ENCODE measurements at places on chromosomes 6 and 20. TPM values are rescaled to one million over a fixed set of nuclear protein-coding genes. Genes with fewer than 3 reads are reported as not detected.
A peak's percentile ranks its signal among the peaks of the same experiment; 100 is the strongest.

DNA sequence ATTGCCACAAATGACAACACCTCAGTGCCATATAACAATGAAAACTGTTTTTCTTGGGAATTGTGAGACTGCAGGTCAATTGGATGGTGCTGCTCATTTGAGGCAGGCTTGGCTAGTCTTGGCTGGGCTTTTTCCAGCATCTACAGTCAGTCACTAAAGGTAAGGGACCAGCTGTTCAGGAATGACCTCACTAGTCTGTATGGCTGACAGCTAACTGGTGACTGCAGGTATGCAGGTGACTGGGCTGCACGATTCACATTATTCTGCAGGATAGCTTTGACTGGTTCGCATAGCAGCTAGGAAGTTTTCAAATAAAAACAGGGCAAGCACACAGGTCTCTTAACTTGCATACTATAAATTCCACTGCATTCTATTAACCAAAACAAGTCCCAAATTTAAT lies 22.1 kb upstream of the HMGCLL1 start:
- DNase-seq, result no peak

GRCh38 chr6:39223555-39223954 lies 5.7 kb downstream of the KCNK5 start:
- peak; percentile 47 for DNase-seq

DNA sequence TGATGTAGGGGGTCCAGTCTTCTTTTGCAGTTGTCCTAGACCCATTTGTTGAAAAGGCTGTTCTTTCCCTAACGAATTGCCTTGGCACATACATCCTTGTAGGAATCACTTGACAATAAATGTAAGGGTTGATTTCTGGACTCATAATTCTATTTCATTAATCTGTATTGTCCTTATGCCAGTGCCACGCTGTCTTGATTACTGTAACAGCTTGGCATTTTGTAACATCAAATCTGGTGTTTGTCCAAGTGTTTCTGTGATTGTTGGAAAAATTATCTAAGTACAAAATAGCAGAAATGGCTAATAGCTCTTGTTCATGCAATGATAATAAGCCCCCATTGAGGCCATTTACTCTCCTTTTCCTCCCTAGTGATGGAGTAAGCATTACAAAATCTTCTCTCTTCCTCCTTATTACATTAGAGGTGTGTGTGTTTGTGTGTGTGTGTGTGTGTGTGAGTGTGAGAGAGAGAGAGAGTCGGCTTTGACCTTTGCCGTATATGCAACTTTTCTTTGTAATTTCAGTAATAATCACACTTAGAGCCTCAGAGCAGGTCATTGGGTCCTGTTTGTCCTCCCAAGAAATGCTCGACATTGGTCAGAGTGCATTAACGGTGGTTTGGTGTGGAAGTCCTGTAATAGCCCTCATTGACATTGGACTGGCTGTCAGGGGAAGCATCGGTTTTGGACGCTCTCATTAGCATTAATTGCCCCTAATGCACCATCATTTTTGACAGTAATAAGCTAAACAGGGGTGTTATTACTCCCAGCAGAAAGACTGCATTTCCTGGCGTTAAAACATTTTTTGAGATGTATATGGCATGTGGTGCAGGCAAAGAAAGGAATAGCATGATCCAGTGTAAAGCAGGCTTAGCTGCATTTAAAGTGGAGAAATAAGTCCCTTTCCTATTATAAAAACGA lies 40.7 kb upstream of the MROH8 start:
- no peak for DNase-seq

GRCh38 chr6:116482780-116483179 lies 21.6 kb downstream of the CALHM6 start:
- DNase-seq, result no peak

DNA sequence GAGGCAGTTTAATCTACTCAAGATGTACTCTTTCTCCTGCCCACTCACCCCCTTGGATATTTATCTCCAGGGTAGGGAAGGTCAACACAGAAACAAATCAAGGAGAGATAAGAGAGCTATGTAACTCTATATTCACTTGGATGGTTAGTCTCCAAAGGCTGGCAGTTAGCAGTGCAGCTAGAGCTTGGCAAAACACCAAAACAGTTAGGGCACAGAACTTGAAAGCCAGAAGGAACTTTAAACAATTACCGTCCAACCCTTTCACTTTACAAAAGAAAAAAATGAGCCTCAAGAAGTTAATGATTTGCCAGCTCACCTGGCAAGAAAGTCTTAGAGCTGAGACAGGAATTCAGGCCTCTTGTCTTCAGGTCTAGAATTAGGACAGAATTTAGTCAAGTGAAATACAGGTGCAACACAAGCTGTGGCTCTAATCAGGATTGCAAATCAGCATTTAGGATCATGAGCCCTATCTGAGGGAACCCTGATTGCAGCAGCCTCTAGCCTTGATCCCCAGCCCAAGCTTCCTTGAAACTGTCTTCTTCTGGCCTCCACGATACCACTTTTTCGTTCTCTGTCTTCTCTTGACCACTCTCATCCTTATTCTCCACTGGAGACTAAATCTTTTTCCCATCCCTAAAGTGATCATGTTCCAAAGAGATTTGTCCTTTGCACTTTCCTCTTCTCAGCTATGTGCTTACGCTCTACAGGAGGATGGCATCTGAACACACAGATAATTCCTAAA lies 14.9 kb downstream of the NEDD9 start:
- DNase-seq, result no peak

The MYL9 gene
- 364 TPM for total RNA-seq
